ENCODE measurements at places on chromosomes 4 and X.

GRCh38 chrX:112812741-112813140 is 27.9 kb downstream of the AMOT start:
- DNase-seq: no peak

DNA sequence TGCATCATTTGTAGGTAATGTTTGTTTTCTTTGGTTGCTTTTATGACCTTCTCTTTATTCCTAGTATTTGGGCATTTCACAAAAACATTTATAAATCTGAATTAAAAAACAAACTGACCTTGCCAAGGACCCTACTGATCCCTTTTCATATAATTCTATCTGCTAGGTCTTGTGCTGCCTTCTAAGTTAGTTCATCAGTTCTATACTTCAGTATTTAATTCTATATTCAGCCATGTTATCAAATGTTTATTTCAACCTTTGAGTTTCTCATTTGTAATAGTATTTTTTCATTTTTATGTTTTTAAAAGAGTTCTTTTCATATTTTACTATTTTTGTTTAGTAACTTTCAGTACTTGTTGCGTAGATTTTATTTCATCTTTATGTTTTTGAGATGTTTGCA is 155.3 kb downstream of the SNCA start:
- DNase-seq: no peak

GRCh38 chrX:17987783-17988182 is 126.7 kb upstream of the RAI2 start:
- DNase-seq: no peak

DNA sequence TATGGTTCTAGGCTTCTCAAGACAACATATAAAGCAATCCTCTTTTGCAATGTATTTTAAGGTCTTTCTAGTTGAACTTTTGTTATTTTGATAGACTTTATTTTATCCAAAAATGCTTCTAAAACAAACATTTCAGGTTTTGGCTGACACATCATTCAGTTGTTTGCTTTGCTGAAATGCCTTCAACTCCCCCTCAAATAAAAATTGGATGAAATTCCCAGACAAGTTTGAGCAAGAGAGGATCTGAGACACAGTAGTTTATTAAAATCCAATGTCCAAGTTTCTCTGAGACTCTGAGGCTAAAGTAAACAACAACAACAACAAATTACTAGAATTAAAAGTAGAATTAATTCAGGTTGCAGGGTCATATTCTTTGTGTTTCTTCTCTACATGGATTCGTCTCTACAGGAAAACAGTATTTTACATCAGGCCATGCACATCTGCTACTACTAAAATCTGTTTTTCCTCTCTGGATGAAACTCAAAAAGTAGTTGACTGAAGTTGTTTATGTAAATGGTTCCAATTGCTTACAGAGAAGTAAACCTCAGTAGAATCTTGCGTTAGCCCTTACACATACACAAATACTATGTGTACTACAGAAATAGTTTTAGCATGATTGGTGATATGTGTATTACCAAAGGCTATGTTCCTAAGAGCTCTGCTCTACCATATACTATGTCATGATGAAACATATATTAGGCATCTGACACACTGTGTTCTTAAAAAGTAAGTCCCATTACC is 64.9 kb downstream of the PRSS12 start:
- no peak for DNase-seq

DNA sequence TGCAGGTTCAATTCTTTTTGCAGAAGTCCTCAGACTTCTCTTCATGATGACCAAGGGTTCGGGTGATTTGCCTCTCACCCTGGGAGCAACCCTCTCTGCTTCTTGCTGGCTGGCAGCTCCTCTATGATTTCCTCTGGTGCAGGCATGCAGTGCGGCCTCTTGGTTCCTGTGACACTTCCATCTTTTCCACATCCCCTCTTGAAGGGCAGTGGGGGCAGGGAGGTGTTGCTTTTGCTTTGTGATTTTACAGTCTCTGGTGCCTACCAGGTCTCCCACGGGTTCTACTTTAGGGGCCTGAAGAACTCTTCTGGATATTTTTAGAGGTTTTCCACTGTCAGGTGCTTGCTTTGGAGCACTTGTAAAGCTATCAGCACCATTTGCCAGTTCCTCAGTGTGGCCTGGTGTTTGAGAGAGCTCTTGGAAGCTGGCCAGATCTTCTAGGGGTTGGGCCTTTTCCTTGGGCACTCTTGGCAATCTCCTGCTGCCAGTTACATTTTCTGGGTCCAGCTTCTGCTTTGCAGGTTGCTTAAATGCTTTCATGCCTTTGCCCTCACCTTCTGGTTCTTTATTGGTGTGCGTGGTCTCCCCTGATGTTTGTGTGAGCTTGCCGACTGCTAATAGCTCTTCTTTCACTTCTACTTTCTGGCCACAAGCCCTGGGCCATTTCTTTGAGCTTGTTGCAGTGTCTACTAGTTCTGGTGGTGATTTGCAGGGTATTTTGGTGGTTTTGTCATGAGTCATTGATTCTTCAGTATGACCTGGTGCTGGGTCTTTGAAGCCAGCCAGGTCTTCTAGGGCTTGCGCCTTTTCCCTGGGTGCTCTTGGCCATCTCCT is 11.5 kb upstream of the CHST7 start:
- DNase-seq: no peak

- no peak for DNase-seq
Observed at GRCh38 chrX:100682939-100683338, 38.9 kb downstream of the SRPX2 start.

Data from neuronal stem cell (in vitro differentiated cells).